ENCODE measurements at places on chromosomes 3 and 15.

GRCh38 chr3:72492240-72492639, 356.0 kb downstream of the SHQ1 start:
- peak; percentile 92 for DNase-seq

- no peak for DNase-seq
Observed at GRCh38 chr3:95212117-95212516, 1149.3 kb downstream of the NSUN3 start.

DNA sequence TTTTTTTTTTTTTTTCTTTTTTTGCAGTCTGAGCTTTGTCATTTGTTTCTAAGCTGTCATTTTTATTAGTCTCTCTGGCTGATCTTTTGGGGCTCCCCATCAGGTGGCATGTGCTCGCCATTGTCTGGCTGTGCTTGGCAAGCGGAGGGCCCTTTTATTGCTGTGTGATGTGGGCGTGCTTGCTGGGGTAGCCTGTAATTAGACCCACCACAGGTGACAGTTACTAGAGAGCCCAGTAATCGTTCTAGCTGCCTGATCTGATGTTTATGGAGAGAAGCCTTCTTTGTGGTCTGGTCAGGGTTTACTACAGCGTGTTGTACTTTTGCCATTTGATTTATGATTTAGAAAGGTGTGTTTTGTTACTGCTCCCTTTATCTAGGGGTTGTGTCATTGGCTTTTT, 179.9 kb downstream of the MCTP2 start:
- DNase-seq: no peak

- DNase-seq: no peak
Observed at GRCh38 chr3:194541483-194541882, 54.7 kb upstream of the ATP13A3 start.

DNA sequence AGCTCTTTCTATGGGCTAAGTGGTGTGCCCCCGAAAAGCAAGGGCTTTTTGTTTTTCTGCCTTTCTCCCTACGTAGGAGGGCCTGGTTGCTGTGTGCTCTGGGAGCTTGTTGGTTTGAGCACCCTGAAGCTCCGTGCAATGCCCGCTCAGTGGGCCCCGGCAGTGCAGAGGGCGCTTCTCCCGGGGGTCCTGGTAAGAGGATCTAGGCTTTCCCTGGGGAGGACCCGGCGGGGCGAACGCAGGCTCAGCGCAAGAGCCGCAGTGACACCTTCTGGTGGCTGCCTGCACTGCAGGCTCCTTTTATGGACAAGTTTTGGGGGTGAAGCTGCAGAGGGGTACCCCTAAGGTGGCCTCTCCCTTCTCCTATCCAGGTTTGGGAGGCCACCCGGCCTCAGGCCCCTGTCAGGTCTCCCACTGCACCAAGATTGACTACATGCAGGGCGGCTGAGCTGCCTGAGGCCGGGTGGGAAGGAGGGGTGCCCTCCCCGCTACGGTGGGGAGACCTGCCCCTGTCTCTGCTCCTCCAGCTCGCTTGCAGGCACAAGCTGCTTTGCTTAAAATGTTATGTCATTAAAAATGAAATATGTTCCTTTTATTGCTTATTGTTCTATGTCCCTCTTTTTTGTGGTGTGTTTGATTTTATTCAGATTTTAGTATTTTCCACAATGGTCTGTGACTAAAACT, 387.9 kb downstream of the GABRG3 start:
- DNase-seq: no peak

DNA sequence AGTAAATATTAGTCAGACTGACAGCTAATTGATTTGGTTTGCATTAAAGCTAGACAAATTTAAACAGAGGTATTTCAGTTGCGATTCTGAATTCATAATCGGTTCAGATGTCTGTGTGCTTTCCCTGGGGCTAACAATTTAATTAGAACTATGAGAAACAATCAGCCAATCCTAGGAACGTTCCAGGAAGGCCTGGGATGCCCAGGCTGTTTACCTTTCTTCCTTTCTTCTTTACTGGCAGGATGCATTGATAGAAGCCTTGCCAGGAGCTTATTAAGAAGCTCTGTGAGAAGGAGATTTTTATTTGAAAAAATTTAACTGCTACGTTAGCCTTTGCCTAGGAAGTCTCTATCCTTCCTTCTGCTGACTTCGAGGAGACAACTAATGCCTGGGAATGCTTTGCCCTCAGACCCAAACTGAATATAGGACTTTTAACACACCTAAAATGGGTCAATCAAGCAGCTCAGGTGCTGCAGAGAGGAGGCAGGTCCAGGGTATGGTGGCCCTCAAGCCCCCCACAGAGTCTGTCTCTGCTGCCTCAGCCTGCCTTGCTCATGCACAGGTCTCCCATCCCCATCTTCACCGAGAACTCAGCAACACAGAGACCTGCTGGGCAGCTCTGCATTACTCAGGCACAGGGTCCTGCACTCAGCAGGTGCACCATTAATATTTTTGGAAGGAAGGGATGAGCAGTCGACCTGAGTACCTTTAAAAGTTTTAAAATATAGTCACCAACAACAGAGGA, 48.5 kb downstream of the PCSK6 start:
- DNase-seq: no peak

DNA sequence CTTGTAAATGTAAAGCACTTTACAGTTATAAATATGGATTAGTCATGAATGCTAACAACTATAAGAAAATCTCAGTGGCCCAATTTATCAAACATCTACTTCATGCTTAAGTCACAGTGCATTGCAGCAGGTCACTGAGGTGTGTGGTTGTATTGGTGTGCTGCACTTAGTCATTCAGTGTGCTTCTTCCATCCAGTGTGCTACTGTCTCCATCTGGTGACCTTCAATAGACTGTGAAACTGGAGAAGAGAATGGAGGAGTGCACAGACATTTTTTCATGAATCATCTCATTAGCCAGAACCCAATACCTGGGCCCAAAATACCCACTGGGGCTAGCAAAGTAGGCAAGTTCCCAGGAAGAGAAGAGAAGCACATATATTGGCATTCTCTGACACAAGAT, 199.6 kb downstream of the SHOX2 start:
- no peak for DNase-seq

DNA sequence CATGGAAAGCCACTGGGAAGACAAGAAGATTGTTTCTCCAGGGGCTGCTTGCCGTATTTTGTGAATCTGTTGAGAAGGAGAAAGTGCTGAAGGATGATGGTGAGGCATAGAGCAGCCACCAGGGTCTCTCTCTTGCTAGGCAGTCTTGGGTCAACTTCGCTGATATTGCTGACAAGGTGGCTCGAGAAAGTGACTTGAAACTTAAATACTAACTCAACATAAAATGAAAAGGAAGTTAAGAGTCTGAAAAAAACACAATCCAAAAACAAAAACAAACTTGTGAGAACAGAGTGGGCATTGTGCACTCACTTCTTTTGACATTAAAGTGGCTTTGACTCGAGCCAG, 90.1 kb downstream of the CHST2 start:
- DNase-seq: no peak

DNA sequence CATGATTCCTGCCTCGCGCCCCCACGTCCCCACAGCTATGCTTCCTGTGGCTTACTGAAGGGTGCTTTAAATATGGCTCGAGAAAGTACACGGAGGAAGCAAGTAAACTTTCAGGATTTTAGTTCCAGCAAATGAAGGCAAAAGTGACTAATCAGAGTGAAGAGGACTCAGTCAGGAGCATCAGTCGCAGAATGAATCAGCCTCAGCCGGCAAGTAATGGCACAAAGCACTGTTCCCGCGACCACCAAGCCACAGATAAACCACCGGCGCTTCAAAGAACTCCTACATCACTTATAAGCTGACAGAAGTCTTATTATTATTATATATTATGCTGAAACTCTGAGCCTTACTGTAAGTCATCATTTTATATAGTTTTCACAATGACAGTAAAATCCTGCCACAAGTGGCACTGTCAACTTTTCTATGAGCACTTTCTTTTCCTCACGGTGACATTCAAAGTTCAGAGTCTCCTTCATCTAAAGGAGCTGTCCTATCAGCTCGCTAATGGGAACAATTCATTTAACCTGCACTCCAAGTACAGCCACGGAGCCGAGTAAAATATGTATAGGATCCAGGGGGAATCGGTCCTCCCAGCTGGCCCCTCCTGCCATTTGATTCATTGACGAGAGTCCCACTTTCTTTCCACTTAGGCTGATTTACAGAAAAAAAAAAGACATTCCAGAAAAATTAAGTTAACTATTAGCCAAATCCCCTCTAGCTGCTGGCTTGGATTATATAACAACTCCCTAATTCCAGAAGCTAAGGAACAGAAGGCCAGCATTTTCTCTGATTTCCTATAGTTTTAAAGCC, 217.0 kb upstream of the ICE2 start:
- DNase-seq: peak; percentile 71

GRCh38 chr15:32718821-32719716, 1.3 kb downstream of the GREM1 start:
- DNase-seq: no peak

DNA sequence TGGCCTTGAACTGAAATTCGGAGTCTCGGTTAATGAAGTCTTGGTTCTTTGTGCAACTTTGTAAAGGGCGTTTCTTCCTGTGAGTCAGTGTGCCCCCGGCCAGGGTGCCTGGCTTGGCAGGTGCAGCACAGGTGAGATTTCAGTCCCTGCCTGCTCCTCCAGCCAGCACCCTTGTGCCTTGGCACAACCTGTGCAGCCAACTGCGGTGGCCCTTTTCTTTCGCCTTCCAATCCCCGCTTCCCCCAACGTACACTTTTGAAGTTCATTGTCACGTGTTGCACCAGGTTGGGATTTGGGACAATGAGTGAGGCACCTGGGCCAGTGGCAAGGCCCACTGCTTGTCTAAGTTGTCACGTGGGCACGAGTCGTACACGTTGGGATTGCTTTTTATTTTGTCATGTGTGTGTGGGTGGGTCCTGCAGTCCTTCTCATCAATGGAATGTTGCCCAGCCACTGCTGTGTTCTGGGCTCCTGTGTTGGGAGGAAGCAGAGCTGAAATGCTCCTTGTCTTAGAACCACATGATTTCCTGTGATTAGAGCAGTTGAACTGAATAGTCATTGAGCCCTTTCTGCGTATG, 242.9 kb upstream of the BHLHE40 start:
- peak; percentile 50 for DNase-seq

- no peak for DNase-seq
Observed at GRCh38 chr3:132395126-132395525, 22.2 kb upstream of the DNAJC13 start.

DNA sequence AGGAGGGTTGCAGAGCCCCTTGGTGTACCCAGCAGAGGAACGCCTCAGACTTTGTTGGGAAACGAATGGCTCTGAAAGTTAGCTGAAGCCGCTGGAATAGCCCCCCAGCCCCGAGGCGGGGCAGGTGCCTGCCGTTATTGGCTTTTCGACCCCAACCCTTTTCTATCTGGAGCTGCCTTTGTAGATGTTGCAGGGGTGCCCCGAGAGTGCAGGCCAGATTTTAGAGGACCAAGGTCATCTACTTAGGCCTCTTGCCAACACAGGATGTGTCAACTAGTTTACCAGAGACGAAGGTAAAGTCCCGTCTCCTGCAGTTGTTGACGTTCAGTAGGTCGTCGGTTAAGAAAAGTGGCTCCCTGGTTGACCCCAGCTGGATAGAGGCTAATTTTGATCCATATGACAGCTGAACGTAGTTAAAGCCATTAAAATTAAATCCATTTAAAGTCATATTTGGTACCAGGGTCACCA, 579 bp upstream of the UBE3A start:
- DNase-seq: peak; percentile 10

- DNase-seq: no peak
Observed at GRCh38 chr15:96225642-96226259, 104.7 kb upstream of the NR2F2 start.

DNA sequence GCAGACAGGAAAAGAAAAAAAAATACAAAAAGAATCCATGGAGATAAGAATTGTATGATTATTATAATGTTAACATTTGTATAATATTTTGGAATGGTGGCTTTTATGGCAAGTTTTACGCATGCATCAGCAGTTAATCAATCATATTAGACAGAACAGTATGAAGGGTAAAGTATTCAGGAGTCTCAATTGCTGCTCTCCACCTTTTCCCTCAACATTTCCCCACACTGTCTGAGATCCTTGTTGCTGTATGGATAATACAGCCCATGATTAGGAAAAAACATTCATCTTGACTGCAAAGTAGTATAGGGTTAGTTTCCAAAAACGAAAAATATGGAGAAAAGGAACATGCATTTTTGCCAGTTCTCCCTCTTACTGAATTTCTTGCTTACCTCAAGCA, 755.3 kb upstream of the ARPP21 start:
- DNase-seq: no peak

DNA sequence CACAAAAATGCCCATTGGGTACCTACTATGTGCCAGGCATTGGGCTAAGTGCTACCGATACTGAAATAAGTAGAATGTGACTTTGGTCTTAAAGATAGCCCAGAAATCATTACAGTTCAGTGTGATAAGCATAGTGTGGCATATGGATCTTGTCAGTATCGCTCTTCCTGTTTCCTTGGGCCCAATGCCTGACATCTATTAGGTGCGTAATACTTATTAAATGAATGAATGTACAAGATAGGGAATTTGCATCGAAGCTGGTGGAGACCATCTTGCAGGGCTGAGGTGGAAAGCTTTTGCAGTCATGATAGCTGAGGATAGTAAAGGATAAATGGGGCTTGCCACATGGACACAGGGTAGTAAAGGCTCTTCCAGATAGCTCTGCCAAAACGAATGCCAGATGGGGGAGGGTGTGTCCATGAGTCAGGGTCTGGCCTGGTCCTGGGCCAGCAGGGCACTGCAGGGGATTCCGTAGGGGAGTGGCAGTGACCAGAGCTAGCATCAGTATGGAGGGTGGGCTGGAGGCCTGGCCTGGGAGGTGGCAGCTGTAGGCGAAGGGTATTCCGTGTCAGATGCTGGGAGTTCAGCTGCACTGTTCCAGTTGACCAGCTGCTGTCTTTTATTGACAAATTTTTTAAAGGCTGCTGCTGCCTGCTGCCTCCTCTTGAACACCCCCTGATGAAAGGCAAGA, 23.5 kb downstream of the TSEN2 start:
- peak; percentile 73 for DNase-seq

GRCh38 chr3:30521156-30521715, 85.2 kb upstream of the TGFBR2 start:
- no peak for DNase-seq

DNA sequence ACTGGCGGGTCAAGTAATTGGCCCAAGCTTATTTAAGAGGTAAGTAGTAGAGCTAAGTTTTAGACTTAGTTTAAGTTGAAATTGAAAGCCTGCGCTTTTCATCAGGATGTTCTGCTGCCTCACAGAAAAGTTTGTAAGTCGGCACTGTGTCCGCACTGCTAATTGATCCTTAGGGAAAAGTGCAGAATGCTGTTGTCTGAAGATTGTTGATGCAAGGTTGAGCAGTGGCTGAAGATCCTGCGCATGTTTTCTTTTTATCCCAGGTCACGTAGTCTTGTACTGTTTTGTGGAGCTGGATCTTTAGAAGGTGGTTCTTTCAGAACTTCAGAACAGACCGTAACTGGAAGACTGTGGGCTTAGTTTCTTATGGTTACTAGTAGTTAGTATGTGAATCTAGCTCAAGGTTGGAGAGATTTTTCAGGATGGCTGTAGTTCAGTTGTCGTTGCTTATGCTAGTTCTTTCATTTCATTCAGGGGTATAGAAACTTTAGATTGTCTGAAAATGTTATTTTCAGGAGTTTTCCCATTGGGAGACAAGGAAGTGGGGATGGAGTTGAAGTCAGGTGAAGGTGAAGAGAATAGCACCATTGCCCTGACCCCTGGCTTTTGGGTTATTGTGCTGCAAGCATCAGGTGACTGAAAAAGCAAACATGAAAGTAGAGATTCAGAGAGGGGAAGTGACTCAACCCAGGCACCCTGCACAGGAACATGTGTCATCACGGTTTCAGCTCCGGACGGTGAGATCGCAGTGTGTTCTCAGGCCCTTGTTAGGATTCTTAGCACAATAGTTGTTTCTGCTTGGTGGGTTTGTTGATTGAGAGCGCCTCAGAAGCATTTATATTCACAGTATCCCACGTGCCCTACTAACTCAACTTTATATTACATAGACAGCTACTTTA, 32.8 kb downstream of the AKAP13 start:
- peak; percentile 95 for DNase-seq

- DNase-seq: no peak
Observed at GRCh38 chr3:59995563-59995962, 945.7 kb upstream of the CFAP20DC start.

Measured in IMR-90 (cell line).